Central memory CD4-positive, alpha-beta T cell (primary cell): ENCODE measurements at places on chromosomes 11 and 22.

GRCh38 chr11:27723687-27724086 is 23.4 kb upstream of the BDNF start:
- no peak for DNase-seq

GRCh38 chr11:120336641-120337354 is 585 bp downstream of the ARHGEF12 start:
- DNase-seq, result peak; percentile 9

DNA sequence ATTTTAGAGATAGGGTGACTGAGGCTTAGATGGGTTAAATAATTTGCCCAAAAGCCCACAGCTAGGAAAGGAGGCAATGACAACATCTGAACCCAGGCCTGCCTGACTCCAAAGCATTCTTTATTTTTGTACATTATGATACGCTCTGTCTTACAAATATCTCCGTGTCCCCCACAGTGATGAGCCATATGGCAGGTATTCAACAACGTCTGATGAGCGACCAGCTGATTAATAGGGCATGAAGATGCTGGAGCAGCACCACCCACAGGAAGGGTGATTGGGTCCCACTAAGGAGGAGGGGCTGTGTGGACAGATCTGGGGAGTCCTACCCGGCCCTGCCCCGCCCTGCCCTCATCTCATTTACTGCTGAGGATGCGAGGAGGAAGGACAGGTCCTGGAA is 380.6 kb downstream of the CADM1 start:
- no peak for DNase-seq

DNA sequence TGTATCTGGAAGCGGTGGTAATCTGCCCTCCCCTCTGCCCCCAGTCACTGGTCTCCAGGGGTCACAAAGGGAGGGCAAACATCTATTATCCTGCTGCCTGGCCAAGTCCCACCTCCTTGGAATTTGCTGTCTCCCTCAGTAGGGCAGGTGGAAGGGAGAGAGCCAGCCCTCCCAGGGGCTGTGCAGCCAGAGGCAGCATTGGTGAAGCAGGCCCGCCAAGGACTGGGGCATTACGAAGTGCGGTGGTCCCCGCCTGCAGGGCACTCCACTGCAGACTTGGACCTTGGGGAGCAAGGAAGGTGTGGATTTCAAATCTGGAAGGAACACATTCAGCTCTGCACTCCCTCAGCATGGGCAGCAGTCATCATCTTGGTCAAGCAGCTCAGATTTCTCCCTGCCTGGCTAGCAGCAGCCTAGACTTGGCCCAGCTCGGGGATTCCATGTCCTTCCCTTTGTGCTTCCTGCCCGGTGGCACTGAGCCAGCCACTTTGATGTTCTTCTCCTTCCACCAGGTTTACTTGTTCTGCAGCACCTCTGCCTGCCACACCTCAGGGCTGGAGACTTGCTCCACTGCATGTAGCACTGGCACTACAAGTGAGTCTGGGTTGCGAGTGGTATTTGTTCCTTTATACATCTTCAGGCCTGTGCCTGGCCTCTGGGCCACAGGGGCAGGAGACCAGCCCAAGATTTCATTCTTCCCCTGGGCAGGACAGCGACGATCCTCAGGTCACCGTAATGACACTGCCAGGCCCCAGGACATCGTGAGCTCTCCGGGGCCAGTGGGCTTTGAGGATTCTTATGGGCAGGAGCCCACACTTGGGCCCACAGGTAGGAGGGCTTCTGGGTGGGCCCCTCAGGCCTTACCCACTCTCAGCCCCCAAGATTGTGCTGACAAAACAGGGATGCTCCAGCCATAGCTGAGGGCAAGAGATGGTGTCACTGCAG is 7.4 kb downstream of the ZP1 start:
- no peak for DNase-seq

DNA sequence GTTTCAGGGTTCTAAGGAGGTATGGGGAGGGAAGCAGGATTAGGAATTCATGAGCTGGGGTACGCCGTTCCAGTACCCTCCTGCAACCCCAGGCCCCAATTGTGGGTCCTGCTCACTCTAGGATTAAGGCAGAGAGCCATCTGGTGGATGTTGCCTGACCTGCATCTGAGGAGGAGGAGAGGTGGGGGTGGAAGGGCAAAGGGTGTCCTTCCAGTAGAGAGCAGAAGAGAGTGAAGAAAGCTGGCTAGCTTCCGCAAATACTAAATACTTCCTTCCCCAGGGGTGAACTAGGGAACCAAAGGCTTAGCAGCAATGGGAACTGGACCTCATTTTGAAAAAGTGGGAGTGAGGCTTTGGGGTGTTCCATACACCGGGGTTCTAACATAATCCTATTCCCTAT is 10.6 kb downstream of the LRRC51 start:
- DNase-seq, result peak; percentile 53

DNA sequence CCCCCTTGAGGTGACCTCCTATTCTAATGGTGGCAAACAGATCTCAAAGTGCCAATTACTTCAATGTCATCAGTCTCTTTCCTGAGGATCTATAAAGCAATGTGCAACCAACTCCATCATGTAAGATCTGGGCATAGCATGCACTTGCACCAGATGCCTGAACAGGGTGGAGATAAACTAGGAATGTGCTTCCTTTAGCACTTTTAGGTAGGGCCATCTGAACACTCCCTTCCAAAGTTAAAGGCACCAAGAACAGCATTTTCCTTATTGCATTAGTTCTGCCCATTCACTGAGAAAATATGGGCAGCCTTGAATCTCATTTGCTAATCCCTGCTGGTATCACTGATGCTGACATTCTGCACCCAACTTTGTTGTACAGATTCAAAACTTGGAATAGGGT is 112.0 kb downstream of the SGSM3 start:
- DNase-seq, result no peak

DNA sequence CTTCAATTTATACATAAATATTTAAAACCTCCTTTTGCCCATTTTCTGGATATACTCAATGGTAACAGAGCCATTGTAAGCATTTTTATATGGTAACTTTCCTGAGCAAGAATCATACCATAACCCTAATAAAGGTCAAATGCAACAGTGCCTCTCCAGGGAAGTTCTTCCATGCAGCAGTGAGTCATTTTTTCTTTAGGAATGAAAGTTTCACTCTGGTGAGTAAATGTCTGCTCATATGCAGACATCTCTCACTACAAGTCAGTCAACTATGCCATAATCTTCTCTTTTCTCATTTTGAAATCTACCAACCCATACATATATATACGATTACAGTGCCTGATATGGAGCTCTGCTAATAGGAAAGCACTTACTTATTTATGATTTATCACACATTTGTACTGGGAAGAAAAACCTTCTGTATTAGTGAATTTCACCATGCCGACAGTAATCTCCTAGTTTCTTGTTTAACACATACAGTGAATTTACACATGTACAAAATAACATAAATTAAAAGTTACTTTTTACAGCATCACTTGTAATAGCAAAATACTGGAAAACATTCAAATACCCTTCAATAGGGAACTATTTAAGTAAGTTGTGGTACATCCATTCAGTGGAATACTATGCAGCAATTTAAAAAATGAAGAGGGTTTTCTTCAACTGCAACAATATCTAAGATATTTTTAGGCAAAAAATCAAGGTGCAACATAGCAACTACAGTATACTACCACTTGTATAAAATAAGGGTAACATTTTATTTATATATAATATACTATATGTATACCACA is 16.0 kb downstream of the STK33 start:
- DNase-seq, result no peak

DNA sequence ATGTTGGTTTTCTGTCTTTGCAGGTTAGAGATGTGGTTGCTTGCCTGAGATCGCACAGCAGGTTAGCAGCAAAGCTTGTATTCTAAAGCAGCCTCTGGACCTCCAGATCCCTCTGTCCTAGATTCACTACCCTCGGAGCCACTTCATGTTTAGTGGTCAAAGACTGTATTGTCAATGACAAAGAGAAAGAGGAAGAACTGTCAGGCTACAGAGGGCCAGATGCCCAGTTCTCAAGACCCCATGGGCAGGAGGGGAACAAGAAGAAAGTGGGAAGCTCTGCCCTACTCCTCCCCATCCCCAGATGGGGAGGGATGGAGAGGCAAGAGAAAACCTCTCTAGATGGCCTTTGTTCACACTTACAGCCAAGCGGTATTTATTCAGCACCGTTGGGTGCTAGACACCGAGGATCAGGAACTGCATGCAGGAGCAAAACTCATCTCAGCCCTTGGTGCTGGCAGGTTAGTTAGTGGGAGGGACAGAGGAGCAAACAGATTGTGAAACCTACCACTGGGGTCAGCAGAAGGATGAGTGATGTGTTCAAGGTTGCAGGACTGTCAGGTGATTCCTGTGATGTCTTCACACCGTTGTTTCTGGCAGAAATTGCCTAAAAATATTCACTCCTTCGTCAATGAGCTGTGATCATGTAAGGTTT is 38.3 kb upstream of the PTPRJ start:
- no peak for DNase-seq

GRCh38 chr22:42919199-42919598 is 62.1 kb upstream of the ARFGAP3 start:
- no peak for DNase-seq

DNA sequence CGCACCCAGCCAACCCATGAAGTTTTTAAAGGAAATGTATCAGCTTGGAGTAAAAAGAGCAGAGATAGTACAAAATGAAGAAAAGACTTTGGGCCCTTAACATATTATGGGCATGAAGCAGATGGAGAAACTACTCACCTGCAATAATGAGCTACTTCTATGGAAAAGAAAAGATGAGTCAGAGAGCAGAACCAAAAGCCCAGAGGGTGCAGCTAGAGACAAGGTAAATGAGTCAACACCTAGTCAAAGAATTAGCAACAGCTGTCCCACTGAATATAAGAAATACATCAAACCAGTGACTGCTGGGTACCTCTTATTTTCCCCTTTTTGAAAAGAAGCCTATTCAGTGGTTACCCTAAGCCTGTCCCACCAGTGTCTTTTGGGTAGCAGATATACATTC is 61.8 kb downstream of the RPL27A start:
- DNase-seq, result no peak

DNA sequence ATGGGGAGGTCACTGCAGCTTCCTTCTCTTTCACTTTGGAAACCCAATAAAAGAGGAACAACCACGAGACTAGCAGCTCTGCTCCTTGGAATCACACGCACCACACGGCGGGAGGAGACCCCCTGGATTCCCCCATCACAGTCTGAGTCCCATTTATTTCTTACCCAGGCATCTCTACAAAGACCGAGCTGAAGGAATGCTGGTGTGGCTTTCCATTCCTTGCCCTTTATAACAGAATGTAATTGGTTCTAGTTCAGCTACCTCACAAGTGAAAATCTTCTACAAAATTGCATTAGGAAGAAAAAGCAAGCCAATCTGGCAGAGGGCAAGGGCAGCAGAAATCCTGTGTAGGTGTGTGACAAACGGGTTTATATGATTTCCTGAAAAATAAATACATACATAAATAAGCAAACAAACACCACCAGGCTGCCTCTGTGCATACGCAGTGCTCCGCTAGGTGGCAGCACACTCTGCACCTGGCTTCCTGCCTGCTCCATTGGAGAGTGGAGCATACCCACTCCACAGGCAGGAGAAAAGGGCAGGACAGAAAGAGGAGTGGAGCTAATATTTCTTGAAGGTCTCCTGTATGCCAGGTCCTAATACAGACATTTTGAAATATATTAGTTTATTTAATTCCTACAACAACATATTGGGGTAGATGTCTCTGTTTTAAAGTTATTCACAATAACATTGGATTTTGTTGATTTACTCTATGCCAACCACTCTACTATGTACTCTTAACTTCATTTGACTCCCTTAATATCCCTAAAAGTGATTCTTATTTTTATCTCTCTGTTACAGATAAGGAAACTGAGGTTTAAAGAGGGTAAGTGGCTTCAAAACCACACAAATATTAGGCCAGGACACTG is 673.1 kb downstream of the KCNA4 start:
- no peak for DNase-seq

- no peak for DNase-seq
Measured at GRCh38 chr11:67022341-67022933, 497 bp upstream of the SYT12 start.

DNA sequence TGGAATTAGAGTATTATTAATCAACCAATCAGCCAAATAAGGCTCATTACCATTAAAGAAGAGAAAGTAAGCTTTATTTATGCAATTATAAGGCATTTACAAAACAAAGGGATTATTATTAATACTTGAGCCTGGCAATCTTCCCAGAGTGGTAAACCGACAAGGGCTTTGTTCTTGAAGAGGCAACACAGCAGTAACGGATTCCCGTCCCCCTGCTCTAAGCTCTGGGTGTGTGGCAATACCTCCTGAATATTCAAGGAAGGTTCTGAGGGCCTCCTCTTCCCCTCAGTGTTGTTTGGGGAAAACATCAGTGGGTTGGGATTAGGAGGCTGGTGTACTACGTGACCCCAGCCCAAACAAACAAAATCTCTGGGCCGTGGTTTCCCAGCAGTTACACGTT is 176.5 kb downstream of the TENM4 start:
- no peak for DNase-seq

GRCh38 chr11:133153031-133153430 is 379.3 kb downstream of the OPCML start:
- no peak for DNase-seq

DNA sequence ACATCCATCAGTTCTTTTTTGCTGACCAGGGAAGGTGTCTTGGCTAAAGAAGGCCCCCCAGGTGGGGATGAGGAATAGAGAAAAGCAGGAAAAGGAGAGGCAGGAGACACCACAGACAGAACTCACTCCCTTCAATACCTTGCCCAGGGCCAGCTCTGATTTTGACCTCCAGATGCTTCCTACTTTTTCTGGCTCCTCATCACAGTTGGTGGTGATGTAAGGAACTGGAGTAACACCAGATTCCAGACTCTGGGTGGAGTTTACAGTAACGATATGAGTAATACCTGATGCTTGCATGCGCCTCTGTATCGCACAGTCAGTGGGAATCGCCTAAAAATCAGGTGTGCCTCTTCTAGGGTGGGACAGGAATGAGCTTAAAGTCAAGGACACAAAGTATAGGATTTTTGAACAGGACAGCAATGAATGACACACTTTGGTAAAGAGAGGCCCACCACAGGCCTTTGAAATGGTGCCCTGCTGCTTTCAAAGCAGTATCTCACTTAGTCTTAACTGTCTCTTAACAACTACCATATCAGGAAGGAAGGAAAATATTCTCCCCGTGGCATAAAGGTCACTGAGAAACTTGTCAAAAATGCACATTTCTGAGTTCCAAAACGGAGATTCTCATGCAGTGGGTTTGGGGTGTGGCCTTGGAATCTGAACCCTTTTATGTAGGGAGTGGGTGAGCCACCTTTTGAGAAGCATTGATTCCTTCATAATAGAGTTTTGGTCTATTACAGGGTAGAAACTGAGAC is 140.8 kb downstream of the SNX19 start:
- DNase-seq, result no peak
